Left renal cortex interstitium (tissue), 4 donors: ENCODE measurements at places on chromosomes 2 and 18. TPM values are rescaled to one million over a fixed set of nuclear protein-coding genes. Genes with fewer than 3 reads are reported as not detected.

GRCh38 chr2:206832873-206833272, 67.5 kb downstream of the FASTKD2 start:
- DNase-seq, result no peak

- no peak for DNase-seq
These were observed 76.1 kb upstream of the DNMT3A start for GRCh38 chr2:25417715-25418369.

GRCh38 chr2:38592951-38593350, 9.8 kb downstream of the HNRNPLL start:
- DNase-seq, result no peak

GRCh38 chr2:67880291-67880761, 182.5 kb downstream of the C1D start:
- no peak for DNase-seq

DNA sequence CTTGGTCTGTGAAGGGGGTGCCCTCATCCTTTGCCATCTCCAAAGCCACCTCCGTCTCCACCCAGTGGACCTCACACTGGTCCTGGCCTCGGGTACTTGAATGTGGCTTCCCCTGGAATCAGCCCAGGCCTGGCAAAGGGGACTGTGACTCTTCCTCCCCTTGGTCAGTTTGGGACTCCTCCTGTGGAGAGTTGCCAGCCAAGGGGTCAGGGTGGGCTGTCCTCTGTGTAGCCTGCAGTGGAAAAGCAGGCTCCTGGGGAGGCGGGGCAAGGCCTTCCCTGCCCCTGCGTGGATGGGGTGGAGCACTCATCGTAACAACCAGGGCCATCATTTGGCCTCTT, 59.8 kb downstream of the INHBB start:
- no peak for DNase-seq

DNA sequence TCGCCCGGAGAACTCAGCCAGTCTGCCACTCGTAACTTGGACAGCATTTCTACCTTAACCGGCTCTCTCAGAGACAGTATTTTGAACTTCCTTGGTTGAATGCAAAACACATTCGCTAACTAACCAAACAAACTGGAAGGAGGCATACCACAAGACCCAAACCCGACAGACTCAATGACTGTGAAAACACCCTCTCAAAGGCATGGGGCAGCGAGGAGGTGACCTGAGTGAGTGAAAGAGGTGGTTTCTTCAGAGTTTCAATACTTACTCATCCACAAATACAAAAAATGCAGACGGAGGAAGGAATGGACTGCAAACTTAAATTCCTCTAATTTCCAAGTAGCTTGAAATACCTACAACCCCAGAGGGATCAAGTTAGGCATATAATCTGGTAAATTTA, 132.9 kb downstream of the GAREM1 start:
- DNase-seq, result no peak

DNA sequence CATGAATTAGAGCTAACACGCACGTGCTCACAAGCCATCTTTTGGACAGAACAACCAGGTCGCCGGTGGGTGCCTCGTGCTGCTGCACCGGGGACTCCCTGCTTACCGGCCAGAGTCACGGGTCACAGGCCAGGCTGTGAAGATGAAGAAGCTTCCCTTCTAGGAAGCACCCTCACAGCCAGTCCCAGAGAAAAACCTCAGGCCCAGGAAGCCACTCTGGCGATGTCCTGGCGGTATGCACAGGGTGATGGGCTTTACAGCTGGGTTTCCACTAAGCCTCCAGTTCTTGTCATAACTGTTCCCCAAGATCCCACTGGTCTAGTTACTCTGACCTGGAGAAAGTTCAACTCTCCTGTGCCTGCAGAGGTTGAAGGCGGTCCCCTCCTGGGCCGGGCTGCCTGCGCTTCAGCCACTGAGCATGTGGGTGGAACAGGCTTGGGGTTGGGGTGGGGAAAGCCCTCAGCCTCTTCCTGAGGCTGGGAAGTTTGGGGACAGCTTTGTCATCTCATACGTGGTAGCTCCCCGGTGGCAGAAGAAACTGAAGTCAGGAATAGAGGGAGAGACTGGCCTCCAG, 15.2 kb upstream of the DIS3L2 start:
- DNase-seq, result no peak

DNA sequence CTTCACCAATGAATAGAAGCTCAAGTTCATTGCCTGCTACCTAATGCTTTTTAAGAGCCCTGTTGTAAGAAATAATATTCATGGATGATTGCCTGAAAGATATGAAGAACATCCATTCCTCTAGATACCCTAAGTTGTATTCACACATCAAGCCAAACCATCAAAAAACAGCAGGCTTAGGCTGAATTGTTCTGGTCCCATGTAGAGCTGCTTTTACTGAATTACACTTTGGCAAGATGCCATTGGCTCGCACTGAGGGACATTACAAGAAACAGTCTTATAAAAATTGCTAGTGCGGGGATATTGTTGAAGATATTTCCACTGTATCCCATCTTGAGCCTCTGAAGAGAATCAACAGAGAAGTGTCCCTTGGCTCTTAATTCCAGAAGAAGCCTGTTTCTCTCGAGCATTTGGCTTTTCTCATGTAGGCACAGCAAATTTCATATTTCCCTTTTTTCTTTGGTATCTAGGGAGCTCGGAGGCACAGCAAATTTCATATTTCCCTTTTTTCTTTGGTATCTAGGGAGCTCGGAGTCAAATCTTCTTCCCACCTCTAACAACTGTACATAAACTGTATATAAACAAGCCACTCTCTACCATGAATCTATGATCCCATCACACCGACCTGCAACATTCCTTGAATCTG, 107.5 kb downstream of the COLEC12 start:
- no peak for DNase-seq

- no peak for DNase-seq
These were observed 113.8 kb upstream of the RGPD4 start for GRCh38 chr2:107712857-107713256.

- DNase-seq, result no peak
These were observed 1334.8 kb upstream of the CELF4 start for GRCh38 chr18:38900445-38900844.

- no peak for DNase-seq
These were observed 29.7 kb downstream of the CCDC141 start for GRCh38 chr2:179020156-179020750.

The LRATD1 gene
- polyA plus RNA-seq, result 26.8 TPM

DNA sequence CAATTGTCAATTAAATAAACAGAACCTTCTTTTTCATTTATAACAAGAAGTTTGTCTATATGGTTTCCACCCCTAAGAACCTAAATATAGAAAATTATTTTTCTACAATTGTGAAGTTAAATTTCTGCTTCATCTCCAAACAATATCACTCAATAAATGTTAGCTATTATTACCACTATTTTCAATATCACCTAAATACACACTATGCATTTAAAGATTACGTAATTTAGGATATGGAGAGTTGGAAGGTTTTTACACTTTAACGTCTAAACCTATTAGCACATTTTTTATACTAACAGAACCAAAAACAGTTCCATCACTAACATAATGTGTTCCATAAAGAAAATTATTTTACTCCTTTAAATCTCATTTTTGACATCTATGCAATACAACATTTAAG, 48.0 kb downstream of the ROCK2 start:
- no peak for DNase-seq

GRCh38 chr2:2788076-2788475, 457.0 kb upstream of the MYT1L start:
- DNase-seq, result no peak

GRCh38 chr2:43081131-43081765, 145.2 kb downstream of the ZFP36L2 start:
- no peak for DNase-seq

GRCh38 chr2:74696829-74697228, 42.8 kb downstream of the SEMA4F start:
- DNase-seq, result no peak

The OTOS gene
- 0.21 TPM for polyA plus RNA-seq

The CHRNA1 gene
- polyA plus RNA-seq, result 6.2 TPM

DNA sequence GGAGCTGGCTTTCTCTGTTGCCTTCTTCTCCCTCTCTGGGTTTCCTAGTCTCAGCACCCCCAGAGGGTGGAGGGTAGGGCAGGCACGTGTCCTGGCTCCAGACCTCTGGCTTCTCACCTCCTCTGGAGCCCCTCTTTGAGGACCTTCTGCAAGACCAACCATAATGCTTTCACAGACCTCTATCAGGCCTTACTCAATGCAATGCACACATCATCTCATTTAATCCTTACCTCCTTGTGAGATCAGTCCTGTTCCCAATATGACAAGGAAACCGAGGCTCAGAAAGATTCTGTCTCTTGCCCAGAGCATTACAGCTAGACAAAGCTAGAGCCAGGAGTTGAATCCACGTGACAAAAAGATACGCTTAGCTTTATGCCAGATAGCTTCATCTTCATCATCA, 8.2 kb downstream of the ATOH8 start:
- no peak for DNase-seq

- DNase-seq, result no peak
These were observed 26.4 kb downstream of the TBC1D8 start for GRCh38 chr2:101124643-101125366.

GRCh38 chr2:37614061-37614738, 57.2 kb downstream of the CDC42EP3 start:
- no peak for DNase-seq

- DNase-seq, result no peak
These were observed 154.6 kb downstream of the ERBB4 start for GRCh38 chr2:212384027-212384426.

DNA sequence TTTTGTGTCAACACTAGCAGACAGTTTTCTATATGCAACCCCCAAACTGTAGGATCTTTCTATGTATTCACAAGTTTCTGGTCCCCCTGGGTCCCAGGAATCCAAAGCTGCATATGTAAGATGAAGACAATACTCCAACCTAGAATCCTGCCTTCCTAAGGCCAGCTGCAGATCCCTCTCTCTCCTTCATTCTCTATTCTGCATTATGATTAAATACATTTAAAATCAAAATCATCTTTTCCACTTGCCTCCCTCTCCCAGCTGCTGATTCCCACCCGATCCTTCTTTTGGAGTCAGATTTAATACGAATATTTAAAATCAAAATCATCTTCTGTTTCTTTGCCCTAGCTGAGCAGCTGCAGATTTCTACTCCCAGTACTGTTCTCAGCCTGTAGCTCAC, 783.0 kb upstream of the ZEB2 start:
- DNase-seq, result no peak

The IL1R1 gene
- polyA plus RNA-seq, result 40.0 TPM

GRCh38 chr2:22499082-22499839, 885.7 kb upstream of the KLHL29 start:
- DNase-seq, result no peak

The NPPC gene
- polyA plus RNA-seq, result 0.34 TPM

The DDX1 gene
- 161 TPM for polyA plus RNA-seq

GRCh38 chr2:202612145-202612544, 22.6 kb upstream of the FAM117B start:
- DNase-seq, result no peak

DNA sequence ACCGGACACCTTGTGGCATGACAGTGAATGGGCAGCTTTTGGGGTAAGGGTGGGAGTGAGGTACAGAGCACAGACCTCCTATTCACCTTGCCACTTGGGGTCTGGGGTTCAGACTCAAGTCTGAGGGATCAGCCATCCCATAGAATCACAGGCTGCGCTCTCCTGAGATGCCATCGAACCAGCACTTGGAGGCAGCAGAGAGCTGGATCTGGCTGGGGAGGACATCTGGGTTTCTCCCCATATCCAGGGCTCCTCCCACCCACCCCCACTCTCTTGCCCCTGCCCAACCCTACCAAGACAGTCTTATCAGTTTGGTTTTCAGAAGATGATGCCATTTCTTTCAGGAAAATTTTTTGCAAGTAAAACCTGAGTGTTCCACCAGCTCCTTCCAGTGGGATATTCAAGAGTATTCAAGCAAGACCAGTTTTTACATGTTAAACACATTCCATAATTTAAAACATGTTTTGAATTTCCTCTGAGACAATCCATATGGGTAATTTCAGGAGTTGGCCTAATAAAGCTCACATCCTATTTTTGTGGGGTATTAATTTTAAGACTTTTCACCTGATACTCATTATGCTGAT, 29.2 kb upstream of the TEX44 start:
- no peak for DNase-seq

The DCTN1 gene
- 146 TPM for polyA plus RNA-seq

The FECH gene
- polyA plus RNA-seq, result 38.7 TPM

DNA sequence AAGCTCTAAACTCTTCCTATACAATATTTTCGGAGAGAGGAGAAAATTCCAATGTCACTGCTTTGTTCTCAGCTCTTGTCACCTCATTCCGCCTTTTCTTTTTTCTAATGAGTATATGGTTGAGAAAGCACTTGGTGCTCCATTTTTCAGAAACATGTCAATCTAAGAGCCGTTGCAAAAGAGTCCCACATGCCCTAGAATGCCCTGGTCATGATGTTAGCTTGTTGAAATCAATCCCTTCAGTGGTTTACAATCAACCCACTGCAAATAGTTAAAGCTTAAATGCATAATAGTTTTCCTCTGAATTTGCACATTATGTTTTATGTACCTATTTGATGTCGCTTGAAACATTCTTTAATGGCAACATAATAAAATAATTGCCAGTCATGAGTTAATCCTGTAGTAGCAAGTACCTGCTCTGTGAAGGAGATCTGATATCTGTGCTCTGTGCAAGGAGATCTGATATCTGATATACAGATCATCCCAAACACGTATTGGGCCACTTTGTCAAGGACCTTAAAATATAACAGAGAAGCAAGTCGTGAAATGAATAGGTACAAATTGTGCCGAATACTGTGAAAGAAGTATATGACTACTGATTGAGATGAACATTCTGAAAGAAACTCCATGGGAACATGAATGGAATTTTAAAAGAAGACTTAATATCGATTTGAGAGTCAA, 1633.5 kb downstream of the SUCLG1 start:
- DNase-seq, result no peak

DNA sequence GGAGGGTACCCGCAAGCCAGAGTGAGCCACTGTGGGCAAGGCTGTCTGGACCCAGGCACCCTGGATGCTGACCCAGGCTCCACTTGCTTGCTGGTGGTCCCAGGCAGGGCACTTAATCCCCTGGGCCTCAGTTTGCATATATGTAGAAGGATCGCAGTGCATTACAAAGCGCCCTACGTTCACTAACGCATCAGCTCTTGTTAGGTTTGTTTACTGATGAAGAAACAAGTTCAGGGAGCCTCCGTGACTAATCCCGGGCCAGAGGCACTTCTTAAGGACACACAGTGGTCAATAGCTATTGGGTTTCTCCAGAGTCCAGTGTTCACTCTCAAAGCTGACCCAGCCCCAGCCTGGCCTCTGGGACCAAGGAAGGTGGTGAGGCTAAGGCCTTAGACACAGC, 70.2 kb downstream of the LBH start:
- DNase-seq, result no peak

- no peak for DNase-seq
These were observed 358.9 kb upstream of the ETAA1 start for GRCh38 chr2:67038195-67038594.

The PLA2R1 gene
- polyA plus RNA-seq, result 90.3 TPM

The LYPD1 gene
- 126 TPM for polyA plus RNA-seq

DNA sequence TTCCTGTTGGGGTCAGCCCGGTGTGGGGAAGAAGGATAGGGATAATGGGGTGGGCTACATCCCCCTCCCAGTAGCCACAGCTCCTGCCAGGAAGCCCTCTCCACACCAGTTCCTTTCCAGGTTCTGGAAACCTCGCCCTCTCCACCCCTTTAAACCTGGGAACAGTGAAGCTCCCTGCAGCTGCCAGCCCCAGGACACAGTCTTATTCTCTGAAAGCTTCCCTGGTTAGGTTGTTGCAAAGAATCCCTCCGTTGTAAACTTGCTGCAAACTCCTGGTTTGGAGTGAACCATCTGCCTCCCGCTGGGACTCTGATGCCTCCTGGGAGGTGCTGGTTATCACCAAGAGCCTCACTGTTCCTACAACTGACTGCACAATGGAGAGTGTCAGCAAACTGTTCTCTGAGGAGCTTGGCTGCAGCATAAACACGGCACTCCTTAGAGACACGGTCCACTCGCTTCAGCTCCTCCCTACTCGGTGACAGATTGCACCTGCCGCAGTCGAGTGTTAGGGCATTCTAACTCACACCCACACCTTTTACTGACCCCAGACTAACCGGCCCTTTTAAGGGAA, 261.8 kb upstream of the RAB6C start:
- no peak for DNase-seq
